ENCODE measurements at places on chromosomes 13 and 19.

DNA sequence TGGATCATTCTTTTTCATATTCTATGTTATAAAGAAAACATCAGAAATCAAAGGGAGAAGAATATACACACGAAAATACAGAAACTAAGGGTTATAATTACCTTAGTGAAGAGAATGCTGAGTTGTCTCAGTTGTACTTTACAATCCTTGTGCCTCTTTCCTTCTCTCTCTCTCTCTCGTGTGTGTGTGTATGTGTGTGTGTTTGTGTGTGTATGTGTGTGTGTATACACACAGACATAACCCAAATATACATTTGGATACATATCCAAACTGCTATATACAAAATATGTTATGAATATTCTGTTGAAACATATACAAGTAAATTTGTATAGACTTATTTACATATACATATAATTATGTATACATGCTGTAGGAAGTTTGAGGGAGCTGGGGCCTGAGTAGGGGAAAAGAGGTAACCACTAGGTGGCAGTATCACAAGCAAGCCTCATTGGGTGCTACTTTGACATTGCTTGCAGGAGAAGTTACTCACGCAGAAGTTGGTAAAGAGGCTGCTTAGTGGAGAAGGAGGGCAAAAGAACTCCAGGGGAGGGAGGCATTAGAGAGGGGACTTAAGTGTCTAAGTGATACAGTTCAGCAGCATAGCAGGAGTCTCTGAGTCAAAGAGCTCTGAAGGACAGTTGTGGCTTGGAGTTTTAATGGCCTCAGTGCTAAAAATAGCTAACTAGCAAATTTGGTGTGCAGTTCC, 465.1 kb upstream of the PCDH20 start:
- DNase-seq: no peak

DNA sequence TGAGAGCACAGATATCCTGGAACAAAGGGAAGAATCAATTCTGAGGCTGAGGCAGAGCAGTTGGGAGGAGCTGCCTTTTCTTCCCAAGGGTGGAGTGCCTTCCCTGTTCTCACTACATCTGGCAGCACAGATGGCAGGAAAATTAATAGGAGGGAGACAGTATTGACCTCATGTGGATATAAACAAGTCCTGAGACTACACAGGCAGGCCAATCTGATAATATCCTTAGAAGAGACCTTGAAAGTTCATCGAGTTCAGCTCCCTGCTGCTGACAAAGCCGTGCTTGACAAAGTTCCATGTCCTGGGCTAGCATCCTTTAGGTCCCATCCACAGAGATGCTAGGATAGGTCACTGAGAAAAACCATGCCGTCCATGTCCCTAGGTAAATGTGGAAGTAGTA, 1451.5 kb downstream of the EFNB2 start:
- DNase-seq: no peak

DNA sequence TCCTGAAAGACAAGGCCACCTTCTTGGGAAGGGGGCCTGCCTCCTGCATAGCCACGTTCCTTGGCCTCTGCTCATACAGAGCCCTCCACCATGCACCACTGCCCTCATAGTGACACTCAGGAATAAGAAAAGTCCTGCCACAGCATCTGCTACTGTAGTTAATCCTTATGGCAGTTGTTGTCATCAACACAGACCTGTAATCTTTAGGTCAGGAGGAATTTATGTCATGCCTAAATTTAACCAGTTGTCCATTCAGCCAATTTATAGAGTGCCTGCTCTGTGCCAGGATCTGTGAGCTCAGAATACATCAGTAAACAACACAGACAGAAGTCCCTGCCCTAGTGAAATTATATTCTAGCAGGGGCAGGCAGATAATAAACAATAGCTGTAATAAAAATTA, 44.4 kb downstream of the FAM124A start:
- no peak for DNase-seq

- DNase-seq: no peak
These were observed 21.5 kb downstream of the CRTC1 start for GRCh38 chr19:18704971-18705370.

DNA sequence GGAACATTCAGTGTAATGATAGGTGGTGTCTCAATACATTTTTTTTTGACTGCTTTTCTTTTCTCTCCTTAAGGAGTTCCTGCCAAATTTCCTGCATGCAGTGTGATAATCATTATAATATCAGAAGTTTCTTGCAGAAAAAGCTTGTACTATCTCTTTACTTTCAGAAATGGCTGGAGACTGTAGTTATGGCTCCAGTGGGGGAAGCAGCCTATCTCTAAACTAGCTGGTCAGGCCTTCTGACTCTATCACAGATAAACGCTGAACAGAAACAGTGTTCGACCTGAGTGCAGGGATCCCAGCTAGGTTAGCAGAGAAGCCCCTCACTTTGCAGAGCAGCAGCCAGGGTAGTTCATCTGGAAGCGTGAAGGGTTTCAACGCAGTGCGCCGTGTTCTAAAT, 1.9 kb downstream of the CCNE1 start:
- DNase-seq: no peak

- DNase-seq: no peak
These were observed 11.3 kb upstream of the FFAR2 start for GRCh38 chr19:35436477-35437405.

DNA sequence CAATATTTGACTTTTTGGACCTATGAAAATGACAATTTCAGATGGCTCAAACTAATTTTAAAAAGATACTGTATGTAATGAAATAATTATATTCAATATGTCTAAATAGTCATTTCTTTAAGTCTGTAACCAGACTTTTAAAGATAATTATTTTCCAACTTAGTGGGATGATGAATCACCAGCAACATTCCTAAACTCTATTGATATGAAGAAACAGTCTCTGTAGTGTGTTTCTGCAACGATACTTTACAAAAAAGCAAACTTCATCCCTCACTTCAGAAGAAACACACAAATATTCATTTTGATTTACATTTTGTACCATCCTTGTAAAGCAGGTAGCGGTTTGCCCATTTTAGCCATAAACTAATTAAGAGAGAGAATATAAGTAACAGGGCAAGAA, 417.4 kb downstream of the EFNB2 start:
- DNase-seq: no peak

DNA sequence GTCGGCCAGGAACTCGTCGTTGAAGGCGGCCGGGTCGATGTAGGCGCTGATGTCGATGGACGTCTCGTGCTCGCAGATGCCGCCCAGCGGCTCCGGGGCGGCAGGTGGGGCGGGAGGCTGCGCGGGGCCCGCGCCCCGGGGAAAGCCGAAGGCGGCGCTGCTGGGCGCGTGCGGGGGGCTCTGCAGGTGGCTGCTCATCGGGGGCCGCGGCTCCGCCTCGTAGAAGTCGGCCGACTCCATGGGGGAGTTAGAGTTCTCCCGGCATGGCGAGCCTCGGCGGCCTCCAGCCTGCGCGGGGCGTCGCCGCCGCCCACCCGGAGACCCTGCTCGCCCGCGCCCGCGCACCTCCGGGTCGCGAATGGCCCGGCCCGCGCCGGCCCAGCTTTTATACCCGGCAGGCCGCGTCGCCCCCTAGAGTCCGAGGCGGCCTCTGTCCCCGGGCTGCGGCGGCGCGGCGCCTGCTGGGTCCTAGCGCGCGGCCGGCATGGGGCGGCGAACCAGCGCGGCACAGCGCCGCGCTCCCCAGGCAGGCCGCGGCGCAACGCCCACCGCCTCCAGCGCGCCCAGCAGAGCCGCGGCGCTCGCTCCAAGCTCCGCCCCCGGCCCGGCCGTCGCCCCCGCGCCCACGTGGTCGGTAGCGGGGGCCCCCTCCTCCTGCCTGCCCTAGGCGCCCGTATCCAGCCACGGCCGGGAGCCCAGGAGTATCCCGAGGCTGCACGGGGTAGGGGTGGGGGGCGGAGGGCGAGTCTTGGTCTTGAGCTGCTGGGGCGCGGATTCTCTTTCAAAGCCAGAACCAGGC, at the start of gene CEBPA:
CEBPA (minus strand) TSS at position 360 of the 799 bp plus-strand sequence; CDS start at position 240, 120 bp downstream.
- peak; percentile 21 for DNase-seq

DNA sequence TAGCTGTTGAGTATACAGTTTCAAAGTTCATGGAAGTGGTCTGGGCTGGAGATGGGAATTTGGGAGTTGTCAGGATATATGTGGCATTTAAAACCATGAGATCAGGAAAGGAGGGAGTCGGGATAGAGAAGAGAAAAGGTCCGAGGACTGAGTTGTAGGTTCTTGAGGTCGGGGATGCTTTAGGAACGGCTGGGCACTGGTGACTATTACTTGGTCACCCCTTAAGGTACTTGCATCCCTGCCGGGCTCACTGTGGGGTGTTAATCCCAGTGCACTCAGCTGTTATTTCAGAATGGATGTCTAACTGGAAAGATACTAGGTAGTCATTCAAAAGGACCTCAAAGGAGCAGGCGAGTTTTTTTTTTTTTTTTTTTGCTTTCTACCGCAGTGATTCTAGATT, 34.2 kb downstream of the WASF3 start:
- DNase-seq: no peak

All from T-cell (primary cell).